ENCODE measurements at places on chromosomes 5 and 9. TPM values are rescaled to one million over a fixed set of nuclear protein-coding genes. Genes with fewer than 3 reads are reported as not detected.

DNA sequence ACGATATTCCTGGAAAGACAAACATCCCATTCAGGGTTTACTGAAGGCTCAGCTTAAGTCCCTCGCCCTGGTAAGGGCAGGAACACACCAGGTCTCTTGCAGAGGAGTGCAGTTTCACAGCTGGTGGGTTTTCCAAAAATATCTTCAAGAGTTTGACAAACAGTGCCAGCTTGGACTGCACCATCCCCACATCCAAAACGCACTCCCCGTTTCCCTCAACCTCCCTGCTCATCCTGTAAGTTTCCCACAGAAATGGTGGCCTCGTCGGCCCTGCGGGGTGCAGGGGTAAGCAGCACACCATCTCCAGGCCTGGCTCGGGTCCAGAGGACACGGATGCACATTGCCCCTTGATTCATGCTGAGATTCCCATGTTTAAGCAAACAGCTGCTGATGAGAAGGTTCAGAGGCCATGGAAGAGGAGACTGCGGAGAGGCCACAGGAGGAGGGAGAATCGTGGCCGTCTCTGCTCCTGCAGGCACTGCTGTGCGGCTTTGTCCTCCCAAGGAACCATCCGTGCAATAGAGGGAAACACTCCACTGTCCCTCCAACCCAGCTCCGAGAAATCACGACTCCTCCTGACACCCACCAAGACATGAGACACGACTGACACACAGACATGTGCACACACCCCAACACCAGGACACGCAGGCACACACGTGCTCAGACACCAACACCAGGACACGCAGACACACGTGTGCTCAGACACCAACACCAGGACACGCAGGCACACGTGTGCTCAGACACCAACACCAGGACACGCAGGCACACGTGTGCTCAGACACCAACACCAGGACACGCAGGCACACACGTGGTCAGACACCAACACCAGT, 24.0 kb upstream of the SLC12A7 start:
- no peaks in the 10 kb centered on the region for H3K36me3 ChIP-seq
- H3K4me1 ChIP-seq, result peaks cover 7% of the 10 kb centered on the region
- no peaks in the 10 kb centered on the region for H3K27me3 ChIP-seq
- H3K4me3 ChIP-seq, result no peak overlapping the region
- DNase-seq, result no peak

ECM2 gene
- not detected for total RNA-seq

TBC1D9B gene
- total RNA-seq, result 125 TPM

DNA sequence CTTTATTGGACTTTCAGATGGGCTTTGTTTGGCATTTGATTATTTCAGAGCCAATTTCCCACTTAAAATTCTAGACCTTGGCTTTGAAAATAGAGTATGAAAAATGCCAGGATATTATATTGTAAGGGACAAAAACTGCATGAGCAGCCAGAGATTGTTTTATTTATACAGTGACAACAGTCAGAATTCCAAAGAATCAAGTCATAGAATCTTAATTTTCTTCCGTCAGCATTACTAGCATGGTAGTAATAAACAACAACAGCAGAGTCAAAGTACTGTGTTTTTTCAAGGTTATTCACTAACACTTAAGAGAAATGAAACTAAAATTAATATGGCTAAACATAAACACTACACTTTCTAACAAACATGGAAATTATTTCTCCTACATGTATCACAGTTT, 52.2 kb downstream of the MLLT3 start:
- H3K27me3 ChIP-seq, result no peaks in the 10 kb centered on the region
- peaks cover 10% of the 10 kb centered on the region for H3K36me3 ChIP-seq
- H3K4me1 ChIP-seq, result peaks cover 48% of the 10 kb centered on the region
- H3K4me3 ChIP-seq, result no peak overlapping the region
- DNase-seq, result no peak

DNA sequence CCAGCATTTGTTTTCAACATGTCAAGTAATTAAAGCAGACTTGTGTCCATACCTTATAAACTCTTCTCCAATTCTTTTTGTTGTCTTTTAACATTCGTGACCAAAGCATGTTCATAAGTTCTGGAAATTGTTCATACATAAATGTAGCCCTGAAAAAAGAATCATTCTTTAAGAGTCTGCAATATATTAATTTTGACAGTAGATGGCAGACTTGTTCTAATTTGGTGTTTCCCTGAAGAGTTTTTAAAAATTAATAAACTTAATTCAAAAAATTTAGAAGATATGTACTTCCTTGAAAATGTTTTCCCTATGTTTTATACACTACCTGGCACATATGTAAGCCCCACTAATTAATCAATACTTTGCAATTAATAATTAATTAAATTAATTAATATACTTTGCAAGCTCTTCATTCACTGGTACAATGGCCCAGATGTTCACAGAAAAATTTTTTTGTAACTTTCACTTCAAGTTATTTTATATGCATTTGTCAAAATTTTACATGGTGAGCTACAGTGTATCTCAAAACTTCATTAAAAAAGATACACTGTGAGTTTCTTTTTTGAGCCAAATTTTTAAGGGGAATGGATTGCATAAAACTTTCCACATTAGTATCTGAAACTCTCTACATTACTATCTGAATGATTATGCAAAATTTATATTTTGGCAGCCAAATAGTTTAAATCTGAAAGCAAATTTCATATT, 42.1 kb downstream of the CLINT1 start:
- peaks cover 15% of the 10 kb centered on the region for H3K4me1 ChIP-seq
- no peak overlapping the region for H3K27ac ChIP-seq
- H3K36me3 ChIP-seq, result peaks cover 39% of the 10 kb centered on the region
- no peak for DNase-seq

GRCh38 chr5:158117467-158118160, 258.7 kb upstream of the CLINT1 start:
- H3K4me1 ChIP-seq, result no peaks in the 10 kb centered on the region
- H3K36me3 ChIP-seq, result no peaks in the 10 kb centered on the region
- peaks cover 13% of the 10 kb centered on the region for H3K27me3 ChIP-seq
- H3K27ac ChIP-seq, result no peak overlapping the region

- H3K4me1 ChIP-seq, result no peaks in the 10 kb centered on the region
- peaks cover 15% of the 10 kb centered on the region for H3K27me3 ChIP-seq
- DNase-seq, result no peak
- no peak within 1 kb of the TSS for H3K27ac ChIP-seq
Measured at GRCh38 chr5:140925806-140926442, at the start of gene PCDHAC1. Gene PCDHAC1 (plus strand): TSS chr5:140926299. CDS start chr5:140926893, 594 bp downstream.

CDC37L1 gene
- total RNA-seq, result 10.0 TPM

SLIT3 gene
- total RNA-seq, result 8.1 TPM

IL33 gene
- total RNA-seq, result not detected

CDHR2 gene
- 0.64 TPM for total RNA-seq

GRCh38 chr9:109423877-109424276, 74.2 kb downstream of the PTPN3 start:
- peaks cover 9% of the 10 kb centered on the region for H3K36me3 ChIP-seq
- peaks cover 6% of the 10 kb centered on the region for H3K4me1 ChIP-seq
- H3K27me3 ChIP-seq, result peaks cover 13% of the 10 kb centered on the region
- DNase-seq, result no peak

JADE2 gene
- total RNA-seq, result 76.8 TPM

GRCh38 chr9:86801246-86801645, 146.1 kb downstream of the GAS1 start:
- H3K27me3 ChIP-seq, result no peaks in the 10 kb centered on the region
- H3K36me3 ChIP-seq, result no peaks in the 10 kb centered on the region
- no peak for DNase-seq
- no peaks in the 10 kb centered on the region for H3K4me1 ChIP-seq
- H3K4me3 ChIP-seq, result no peak overlapping the region
- H3K27ac ChIP-seq, result no peak overlapping the region

SMIM32 gene
- not detected for total RNA-seq

GRCh38 chr9:26687421-26687820, 205.2 kb downstream of the CAAP1 start:
- DNase-seq, result no peak
- H3K27me3 ChIP-seq, result no peaks in the 10 kb centered on the region
- no peaks in the 10 kb centered on the region for H3K36me3 ChIP-seq
- no peaks in the 10 kb centered on the region for H3K4me1 ChIP-seq
- no peak overlapping the region for H3K4me3 ChIP-seq

GRCh38 chr5:174371600-174372094, 326.1 kb downstream of the NSG2 start:
- H3K27ac ChIP-seq, result no peak overlapping the region
- H3K4me1 ChIP-seq, result no peaks in the 10 kb centered on the region
- no peaks in the 10 kb centered on the region for H3K36me3 ChIP-seq
- no peak overlapping the region for H3K4me3 ChIP-seq
- no peaks in the 10 kb centered on the region for H3K27me3 ChIP-seq

GRCh38 chr9:134210908-134211810, 46.8 kb upstream of the RNU6ATAC start:
- DNase-seq, result no peak
- H3K36me3 ChIP-seq, result no peaks in the 10 kb centered on the region

- no peak overlapping the region for H3K4me3 ChIP-seq
- no peak for DNase-seq
- H3K4me1 ChIP-seq, result no peaks in the 10 kb centered on the region
- H3K27me3 ChIP-seq, result no peaks in the 10 kb centered on the region
- no peak overlapping the region for H3K27ac ChIP-seq
Measured at GRCh38 chr9:78973907-78974306, 597.9 kb upstream of the TLE4 start.

COL5A1 gene
- 0.11 TPM for total RNA-seq

DNA sequence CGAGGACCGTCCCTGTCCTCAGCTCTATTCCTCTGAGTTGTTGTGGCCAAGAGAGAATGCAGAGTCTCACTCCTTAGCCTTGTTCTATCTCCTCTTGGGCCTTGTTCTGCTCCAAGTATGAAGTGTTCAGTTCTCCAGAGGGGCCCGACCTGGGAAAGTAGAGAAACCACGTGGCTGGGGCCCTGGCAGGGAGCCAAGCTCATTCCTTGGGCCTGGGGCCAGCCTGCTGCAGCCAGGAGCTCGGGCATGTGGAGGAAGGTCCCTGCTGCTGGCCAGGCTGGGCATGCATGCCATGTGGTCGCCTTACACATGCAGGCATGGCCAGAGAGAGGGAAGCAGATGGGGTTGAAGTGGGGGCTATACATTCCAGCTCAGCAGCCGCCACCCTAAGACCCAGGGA, 60.7 kb downstream of the COL27A1 start:
- DNase-seq, result no peak
- H3K36me3 ChIP-seq, result no peaks in the 10 kb centered on the region
- no peak overlapping the region for H3K4me3 ChIP-seq
- H3K27me3 ChIP-seq, result no peaks in the 10 kb centered on the region
- no peaks in the 10 kb centered on the region for H3K4me1 ChIP-seq

GRCh38 chr9:131112374-131113154, 12.8 kb upstream of the NUP214 start:
- no peak for DNase-seq
- H3K27ac ChIP-seq, result no peak overlapping the region
- H3K4me1 ChIP-seq, result no peaks in the 10 kb centered on the region
- H3K4me3 ChIP-seq, result no peak overlapping the region
- H3K27me3 ChIP-seq, result no peaks in the 10 kb centered on the region
- no peaks in the 10 kb centered on the region for H3K36me3 ChIP-seq

DNA sequence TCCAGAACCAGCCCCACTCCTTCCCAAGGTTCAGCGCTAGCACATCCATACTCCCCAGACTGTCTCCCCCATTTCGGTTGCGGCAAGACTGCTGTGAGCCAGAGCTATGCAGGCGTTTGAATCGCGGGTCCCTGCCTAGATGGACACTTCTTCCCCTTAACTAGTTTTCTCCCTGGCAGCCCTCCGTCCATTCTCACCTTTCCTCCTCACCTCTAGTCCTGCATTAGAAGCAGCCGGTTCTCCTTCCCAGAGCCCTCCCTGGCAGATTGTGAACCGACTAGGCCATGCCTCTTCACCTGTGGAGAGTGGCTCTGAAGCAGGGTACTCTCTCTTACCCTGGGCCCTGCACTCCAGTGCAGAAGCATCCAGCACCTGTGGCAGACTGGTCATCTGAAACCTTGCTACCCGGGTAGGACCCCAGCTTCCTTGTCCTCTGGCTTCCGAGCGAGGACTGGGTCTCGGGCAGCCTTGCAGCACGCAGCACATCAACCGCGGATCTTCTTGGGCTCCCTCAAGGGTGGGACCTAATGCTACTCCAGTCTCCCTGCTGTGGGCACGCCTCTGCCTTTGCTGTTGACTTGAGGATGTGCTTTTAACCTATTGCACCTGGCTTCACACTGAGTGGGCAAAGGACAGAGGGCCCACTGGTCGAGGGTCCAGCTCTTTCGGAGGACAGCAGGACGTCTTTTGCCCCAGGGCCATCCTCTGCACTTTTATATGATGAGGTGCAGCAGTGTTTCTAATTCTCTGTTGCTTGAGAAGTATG, 183.6 kb downstream of the AOPEP start:
- H3K27me3 ChIP-seq, result no peaks in the 10 kb centered on the region
- DNase-seq, result no peak
- no peaks in the 10 kb centered on the region for H3K36me3 ChIP-seq
- peaks cover 2% of the 10 kb centered on the region for H3K4me1 ChIP-seq

GRCh38 chr9:93079371-93079770, 16.6 kb upstream of the CARD19 start:
- no peak overlapping the region for H3K27ac ChIP-seq
- peaks cover 19% of the 10 kb centered on the region for H3K4me1 ChIP-seq
- no peak overlapping the region for H3K4me3 ChIP-seq
- peaks cover 46% of the 10 kb centered on the region for H3K36me3 ChIP-seq
- no peaks in the 10 kb centered on the region for H3K27me3 ChIP-seq
- DNase-seq, result no peak

- no peaks in the 10 kb centered on the region for H3K36me3 ChIP-seq
- DNase-seq, result no peak
- peaks cover 18% of the 10 kb centered on the region for H3K27me3 ChIP-seq
- no peak overlapping the region for H3K27ac ChIP-seq
Measured at GRCh38 chr5:91188755-91189154, 194.4 kb downstream of the ARRDC3 start.

GRCh38 chr5:33403187-33403586, 37.6 kb upstream of the TARS1 start:
- no peaks in the 10 kb centered on the region for H3K27me3 ChIP-seq
- no peak for DNase-seq
- H3K4me1 ChIP-seq, result peaks cover 1% of the 10 kb centered on the region

- no peak for DNase-seq
- H3K36me3 ChIP-seq, result no peaks in the 10 kb centered on the region
- H3K4me1 ChIP-seq, result no peaks in the 10 kb centered on the region
- no peak overlapping the region for H3K4me3 ChIP-seq
Measured at GRCh38 chr5:176692839-176693476, 45.7 kb downstream of the TSPAN17 start.

SPINK13 gene
- not detected for total RNA-seq

GRCh38 chr5:139022528-139022927, 147.4 kb upstream of the LRRTM2 start:
- H3K27me3 ChIP-seq, result no peaks in the 10 kb centered on the region
- H3K36me3 ChIP-seq, result peaks cover 12% of the 10 kb centered on the region
- DNase-seq, result no peak
- H3K27ac ChIP-seq, result no peak overlapping the region

DNA sequence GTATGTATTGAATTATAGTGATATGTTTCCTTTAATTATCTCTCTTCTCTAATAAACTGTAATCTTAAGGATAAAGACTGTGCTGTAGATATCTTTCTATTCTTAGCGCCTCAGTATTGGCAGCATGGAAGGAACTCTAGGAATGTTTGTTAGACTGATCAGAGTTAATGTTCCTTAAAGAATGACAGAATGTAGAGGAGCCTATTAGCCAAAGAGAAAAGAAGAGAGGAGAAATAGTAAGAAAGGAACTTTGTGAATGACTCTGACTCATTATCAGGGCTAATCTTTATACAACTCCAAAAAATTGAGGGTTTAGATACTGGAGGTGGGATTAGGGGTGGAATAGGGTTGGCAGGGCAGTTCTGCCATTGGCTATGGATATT, 59.0 kb upstream of the NUDT12 start:
- H3K27ac ChIP-seq, result no peak overlapping the region
- no peaks in the 10 kb centered on the region for H3K36me3 ChIP-seq
- no peak overlapping the region for H3K4me3 ChIP-seq
- H3K27me3 ChIP-seq, result no peaks in the 10 kb centered on the region

- no peak overlapping the region for H3K27ac ChIP-seq
- H3K4me1 ChIP-seq, result peaks cover 2% of the 10 kb centered on the region
- no peaks in the 10 kb centered on the region for H3K27me3 ChIP-seq
Measured at GRCh38 chr5:57692582-57693487, 210.2 kb upstream of the ACTBL2 start.

All from activated T-helper 2 cell treated with anti-CD3 and anti-CD28 coated beads, Interferon-gamma antibody, Interleukin-2, Interleukin-4, amounts not matched to agents 10 μg/mL and 5 μg/mL and 100 μg/mL, durations not matched to agents 14 hours and 24 hours and 36 hours (primary cell).